Chondrocyte (in vitro differentiated cells): ENCODE measurements at places on chromosomes 11 and 22. TPM values are rescaled to one million over a fixed set of nuclear protein-coding genes. Genes with fewer than 3 reads are reported as not detected.

The DEPDC5 gene
- total RNA-seq = 14.8 to 21.7 TPM (median 17.0 TPM) in 3 replicates

The SCGB1A1 gene
- not detected in 3 replicates for total RNA-seq

The TBX10 gene
- not detected in 3 replicates for total RNA-seq

The OR4D11 gene
- total RNA-seq = not detected in 3 replicates

The TESMIN gene
- 0.33 to 0.37 TPM in 2 of 3 replicates, not detected in the other for total RNA-seq

The SCT gene
- total RNA-seq = 0.72 TPM in 1 of 3 replicates, not detected in the others

The ZNF215 gene
- total RNA-seq = 2.3 to 2.4 TPM (median 2.4 TPM) in 3 replicates

The OR8A1 gene
- 0.07 to 0.23 TPM in 2 of 3 replicates, not detected in the other for total RNA-seq

The TTC12 gene
- 7.4 to 12.3 TPM (median 7.8 TPM) in 3 replicates for total RNA-seq

The NPAS4 gene
- total RNA-seq = 0.60 to 1.7 TPM (median 1.2 TPM) in 3 replicates

The KRTAP5-10 gene
- total RNA-seq = not detected in 3 replicates

The CCDC188 gene
- total RNA-seq = 0.36 to 5.4 TPM (median 5.3 TPM) in 3 replicates

The GAB2 gene
- 10.9 to 12.3 TPM (median 12.2 TPM) in 3 replicates for total RNA-seq

The CHRM1 gene
- total RNA-seq = not detected in 3 replicates

The SGSM1 gene
- 0.05 TPM in 1 of 3 replicates, not detected in the others for total RNA-seq

The ARHGAP8 gene
- total RNA-seq = 0.25 to 0.58 TPM (median 0.51 TPM) in 3 replicates

The MMP27 gene
- total RNA-seq = not detected in 3 replicates

The UPK3A gene
- total RNA-seq = not detected in 3 replicates

The KRTAP5-11 gene
- total RNA-seq = not detected in 3 replicates

The KRTAP5-2 gene
- not detected in 3 replicates for total RNA-seq

The MRGPRX4 gene
- total RNA-seq = not detected in 3 replicates

The PRRG4 gene
- not detected in 3 replicates for total RNA-seq

The RFPL2 gene
- 0.22 TPM in 1 of 3 replicates, not detected in the others for total RNA-seq

The C1QTNF5 gene
- 16.2 to 67.2 TPM (median 67.1 TPM) in 3 replicates for total RNA-seq

The VSIG10L2 gene
- total RNA-seq = not detected in 3 replicates

The OR2AG2 gene
- 0.07 to 0.21 TPM in 2 of 3 replicates, not detected in the other for total RNA-seq

The SERPIND1 gene
- not detected in 3 replicates for total RNA-seq
